ENCODE measurements at places on chromosomes 12 and 14.
A peak's percentile ranks its signal among the peaks of the same experiment; 100 is the strongest.

- no peak for DNase-seq
These were observed 56.1 kb downstream of the CAPZA3 start for GRCh38 chr12:18794000-18794399.

- DNase-seq: peak; percentile 66
These were observed 3.5 kb downstream of the LPAR5 start for GRCh38 chr12:6632026-6632983.

DNA sequence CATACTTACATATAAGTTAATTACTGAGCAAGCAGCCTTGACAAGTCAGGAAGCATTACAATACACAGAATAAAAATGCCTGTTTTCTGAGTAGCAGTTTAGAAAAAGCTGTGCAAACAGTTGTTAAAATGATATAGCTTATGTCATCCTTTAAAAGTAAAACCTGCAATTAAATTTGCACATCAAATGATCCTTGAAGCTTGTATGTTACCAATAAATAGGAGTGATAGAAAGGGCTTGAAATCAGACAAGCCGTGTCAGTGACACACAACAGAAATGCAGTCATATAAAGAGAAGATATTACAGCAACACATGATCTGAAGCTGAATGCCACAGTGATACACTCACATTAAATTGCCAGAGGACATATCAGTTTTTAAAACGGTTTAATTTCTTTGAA is 70.0 kb downstream of the EPS8 start:
- no peak for DNase-seq

DNA sequence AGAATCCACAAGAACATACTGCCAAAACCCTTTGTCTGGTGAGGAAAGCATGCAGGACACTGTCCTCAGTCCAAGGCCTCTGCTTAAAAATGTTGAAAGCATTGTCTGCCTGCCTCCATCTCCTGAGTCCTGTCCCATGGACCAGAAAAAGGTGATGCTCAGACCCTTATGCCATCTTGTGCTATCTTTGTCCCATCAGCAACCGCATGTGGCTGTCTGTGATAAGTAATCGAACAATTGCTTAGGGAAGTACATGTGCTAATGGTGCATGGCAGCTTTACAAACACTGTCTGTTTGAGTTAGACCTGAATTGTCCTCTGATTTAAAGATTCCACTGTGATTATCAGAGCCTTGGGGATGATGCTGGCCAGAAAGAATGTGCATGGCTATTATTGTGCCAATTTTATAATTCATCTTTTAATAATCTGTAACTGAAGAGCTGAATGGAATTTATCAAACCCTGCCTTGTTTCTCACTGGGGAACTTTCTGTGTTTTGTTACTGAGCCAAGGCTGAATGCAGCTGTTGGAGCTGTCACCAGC is 177.5 kb downstream of the DACT1 start:
- peak; percentile 77 for DNase-seq

DNA sequence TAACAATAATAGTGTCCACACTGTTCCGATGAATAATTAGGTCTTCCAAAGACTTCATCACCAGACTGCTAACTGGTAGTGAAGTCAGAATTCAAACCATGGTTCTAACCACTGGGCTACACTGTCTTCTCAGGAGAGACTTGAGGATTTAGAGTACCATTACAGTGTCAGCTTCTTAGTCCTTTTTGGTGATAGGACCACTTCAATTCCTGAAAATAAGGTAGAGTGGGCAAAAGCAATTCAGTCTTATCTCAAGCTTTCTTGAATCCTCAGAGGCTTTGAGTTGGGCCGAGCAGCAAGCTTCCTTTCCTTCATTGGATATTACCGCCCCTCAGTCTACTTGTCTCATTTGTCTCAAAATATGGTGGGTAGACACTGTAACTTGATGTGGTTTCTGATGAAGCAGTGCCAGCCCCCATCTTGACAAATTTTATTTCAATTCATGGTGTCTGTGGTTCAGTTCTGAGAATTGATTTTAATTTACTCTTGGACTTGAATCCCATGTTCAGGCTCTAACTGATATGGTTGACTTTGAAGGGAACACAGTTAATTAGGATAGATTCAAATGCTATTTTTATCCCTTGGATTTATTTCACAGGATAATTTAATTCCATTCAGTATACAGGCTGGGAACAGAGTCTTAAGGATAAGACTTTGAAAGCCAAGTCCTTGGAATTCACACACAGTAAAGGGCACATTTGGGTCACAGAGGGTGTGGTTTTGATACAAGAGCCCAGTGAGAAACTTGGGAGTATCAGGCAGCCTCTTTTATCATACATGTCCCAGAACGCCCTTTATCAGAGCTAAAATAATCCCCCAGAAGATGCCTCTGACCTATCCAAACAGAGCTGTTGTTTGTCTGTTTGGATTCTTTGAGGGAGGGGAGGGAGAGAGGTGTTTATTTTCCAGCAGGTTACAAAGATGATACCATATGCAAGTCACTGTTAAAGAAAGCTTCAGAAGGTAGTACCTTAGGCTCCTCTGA is 167.3 kb downstream of the PRKCH start:
- no peak for DNase-seq

DNA sequence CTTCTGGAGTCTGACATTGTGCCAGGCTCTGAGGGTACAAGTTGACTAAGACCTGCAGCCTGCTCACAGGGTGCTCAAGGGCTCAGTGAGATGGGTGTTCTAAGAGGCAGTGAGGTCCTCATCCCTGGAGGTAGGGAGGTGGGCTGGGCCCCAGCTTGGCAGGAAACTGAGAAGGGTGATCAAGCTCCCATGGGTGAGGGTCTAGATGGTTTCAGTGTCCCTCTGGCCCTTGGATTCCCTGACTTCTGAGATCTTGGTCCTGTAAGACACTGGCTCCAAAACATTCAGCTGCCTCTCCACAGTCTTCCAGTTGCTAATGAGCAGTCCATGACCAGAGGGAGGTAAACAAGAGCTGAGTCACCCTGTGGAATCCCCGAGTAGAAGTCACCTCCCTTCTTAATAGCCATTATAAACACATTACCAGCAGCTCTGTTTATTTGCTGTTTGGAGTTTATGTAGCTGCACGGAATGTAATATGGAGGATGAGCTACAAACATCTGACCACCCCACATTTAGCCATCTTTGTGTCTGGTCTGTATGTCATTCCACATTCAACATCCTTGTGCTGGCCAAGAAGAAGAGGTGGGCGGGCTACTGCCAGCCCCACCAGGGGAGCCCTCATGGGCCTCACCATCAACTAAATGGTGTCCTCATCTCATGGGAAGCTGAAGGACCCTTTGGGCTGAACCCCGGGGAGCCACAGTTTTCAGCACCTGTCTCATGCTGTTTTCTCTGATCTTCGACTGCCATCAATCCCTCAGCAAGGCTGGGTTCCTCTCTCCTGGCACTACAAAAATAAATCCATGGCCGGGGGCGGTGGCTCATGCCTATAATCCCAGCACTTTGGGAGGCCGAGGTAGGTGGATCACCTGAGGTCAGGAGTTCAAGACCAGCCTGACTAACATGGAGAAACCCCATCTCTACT is 37.2 kb upstream of the BDKRB2 start:
- no peak for DNase-seq

GRCh38 chr12:69354556-69355187 is 4.9 kb upstream of the YEATS4 start:
- no peak for DNase-seq

DNA sequence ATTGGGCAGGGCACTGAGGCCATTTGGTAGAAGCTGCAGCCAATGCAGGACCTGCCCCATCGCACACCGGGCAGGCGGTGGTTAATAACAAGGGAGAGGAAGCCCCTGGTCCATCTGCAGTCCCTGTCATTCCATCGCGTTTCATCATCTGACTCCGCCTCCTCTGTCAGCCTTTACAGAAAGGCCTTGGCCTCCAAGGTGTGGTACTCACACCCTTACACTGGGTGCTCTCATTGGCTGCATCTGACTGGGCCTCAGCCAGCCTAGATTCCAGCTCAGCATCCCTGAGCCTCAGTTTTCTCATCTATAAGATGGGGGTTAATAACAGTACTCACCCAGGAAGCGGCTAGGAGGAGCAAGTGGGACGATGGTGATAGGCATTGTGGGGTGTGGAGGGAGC is 14.7 kb upstream of the HHIPL1 start:
- no peak for DNase-seq

GRCh38 chr12:130459916-130460315 is 122.2 kb downstream of the PIWIL1 start:
- DNase-seq: no peak

GRCh38 chr12:63965936-63966605 is 121.6 kb downstream of the SRGAP1 start:
- DNase-seq: no peak

- DNase-seq: peak; percentile 39
These were observed 785 bp downstream of the MLEC start for GRCh38 chr12:120687578-120688289.

- no peak for DNase-seq
These were observed 307.8 kb downstream of the NOVA1 start for GRCh38 chr14:26289891-26290486.

GRCh38 chr12:31928246-31929026 is 30.8 kb upstream of the RESF1 start:
- DNase-seq: no peak

DNA sequence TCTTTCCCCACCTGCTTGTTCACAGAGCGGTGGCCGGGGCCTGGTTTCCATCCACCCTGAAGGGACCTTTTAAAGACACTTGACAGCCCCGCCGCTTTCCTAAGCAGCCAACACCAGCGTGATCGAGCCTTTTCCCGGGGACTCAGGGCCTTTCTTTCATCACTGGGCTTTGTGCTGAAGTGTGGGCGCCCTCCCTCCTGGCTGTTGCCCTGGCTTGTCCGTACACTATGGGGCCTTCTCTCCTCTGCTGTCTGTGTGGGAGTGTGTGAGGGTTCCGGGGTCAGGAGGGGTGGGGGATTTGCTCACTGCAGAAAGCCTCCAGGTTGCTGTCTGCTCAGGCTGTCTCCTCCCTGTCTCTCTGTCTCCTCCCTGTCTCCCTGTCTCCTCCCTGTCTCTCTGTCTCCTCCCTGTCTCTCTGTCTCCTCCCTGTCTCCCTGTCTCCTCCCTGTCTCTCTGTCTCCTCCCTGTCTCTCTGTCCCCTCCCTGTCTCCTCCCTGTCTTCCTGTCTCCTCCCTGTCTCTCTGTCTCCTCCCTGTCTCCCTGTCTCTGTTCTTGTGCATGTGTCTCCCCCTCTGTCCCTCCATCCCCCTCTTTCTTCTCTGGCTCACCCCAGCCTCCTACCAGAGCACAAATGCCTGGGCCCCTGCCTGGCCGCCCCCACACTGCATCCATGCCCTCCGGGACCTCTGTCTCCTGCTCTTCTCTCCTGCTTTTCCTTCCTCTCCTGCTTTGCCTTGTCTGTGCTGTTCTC is 64.7 kb downstream of the CCDC92 start:
- no peak for DNase-seq

DNA sequence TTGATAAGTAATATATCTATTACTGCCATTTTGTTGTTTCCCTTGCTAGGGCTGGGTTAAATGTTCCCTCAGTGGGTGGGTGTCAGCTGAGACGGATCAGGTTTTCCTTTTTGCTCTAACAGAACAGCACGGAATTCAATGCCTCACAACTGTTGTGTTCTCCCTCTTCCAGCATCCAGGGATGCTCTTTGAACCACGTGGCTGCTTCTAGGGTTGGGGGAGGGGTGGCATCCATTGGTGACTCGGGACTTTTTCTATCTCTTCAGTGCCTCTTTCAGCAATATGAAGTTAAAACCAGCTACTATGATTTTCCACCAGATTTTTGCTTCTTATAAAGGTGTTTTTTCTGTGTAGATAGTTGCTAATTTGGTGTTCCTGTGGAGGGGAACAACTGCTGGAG is 884.9 kb upstream of the FOXG1 start:
- no peak for DNase-seq

- DNase-seq: peak; percentile 45
These were observed 718 bp downstream of the CCDC92 start for GRCh38 chr12:123971770-123972456.

DNA sequence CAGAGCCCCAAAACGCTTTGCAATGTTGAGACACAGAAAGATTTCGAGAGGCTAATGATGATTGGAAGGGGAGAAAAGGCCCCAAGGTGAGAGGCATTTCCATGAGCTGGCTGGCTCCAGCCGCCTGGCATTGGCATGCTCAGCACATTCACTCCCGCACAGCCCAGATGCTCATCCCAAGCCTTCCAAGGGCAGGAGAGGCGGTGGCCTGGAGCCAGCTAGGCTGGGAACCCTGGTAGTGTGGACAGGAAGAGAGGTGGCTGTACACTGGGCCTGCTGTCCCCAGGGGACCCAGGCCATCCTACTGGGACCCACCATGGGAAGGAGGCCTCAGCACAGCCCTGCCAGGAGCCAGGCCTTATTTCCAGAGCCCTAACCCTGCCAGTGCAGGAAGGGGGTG is 72.2 kb downstream of the SPTB start:
- no peak for DNase-seq

- DNase-seq: no peak
These were observed 11.9 kb upstream of the SLC2A13 start for GRCh38 chr12:40117818-40118217.

- DNase-seq: peak; percentile 43
These were observed 101.2 kb upstream of the SLC38A2 start for GRCh38 chr12:46473634-46474329.

- no peak for DNase-seq
These were observed 111.0 kb downstream of the SCARB1 start for GRCh38 chr12:124752437-124753227.

DNA sequence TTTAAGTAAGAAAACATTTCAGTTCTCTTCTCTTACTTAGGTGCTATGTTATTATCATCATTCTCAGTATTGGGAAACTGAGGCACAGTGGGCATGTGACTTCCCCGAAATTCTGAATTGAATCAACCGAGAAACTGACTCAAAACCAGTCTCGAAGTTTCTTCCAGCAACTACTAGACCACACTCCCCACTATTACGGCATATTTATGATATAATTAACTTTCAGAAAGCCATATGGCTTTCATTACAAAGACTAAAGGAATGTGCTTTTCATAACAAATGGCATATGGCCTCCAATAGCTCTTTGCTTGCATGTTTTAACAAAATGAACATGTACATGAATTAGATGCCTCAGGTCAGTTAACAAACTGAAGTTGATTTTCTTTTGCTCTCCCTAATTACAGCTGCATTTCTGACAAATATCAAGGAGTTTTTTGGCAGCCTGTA is 182.9 kb upstream of the SLC38A2 start:
- DNase-seq: no peak

DNA sequence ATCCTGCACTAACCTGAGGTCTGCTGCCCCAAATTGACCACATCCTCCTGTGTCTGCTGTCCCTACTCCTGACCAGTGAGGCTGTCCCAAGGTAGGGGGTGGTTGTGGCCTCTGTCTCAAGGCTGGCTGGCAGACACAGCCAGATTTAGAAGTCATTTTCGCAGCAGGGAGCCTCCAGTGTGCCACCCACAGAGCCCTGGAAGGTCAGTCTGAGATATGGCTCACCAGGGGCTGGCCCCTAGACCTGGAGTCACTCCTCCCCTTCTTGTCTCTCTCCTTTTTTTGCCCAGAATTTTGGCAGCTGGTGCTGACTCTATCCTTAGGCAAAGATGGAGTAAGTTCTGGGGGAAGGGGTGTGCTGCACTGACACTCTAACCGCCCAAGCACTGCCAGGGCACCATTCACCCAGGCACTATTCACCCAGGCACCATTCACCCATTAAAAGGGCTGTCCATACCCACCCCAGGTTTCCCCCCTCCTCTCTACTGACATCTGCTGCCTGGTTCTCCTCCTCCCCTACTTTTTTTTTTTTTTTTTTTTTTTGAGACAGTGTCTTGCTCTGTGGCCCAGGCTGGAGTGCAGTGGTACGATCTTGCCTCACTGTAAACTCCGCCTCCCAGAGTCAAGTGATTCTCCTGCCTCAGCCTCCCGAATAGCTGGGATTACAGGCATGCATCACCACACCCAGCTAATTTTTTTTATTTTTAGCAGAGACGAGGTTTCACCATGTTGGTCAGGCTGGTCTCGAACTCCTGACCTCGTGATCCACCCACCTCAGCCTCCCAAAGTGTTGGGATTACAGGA is 7.7 kb downstream of the DDN start:
- DNase-seq: no peak

- no peak for DNase-seq
These were observed 5.0 kb upstream of the LRRK2 start for GRCh38 chr12:40219760-40220159.

All from right hindlimb (tissue), 1 donor.